ENCODE measurements at places on chromosomes 11 and 22.

- DNase-seq, result no peak
These were observed 5.1 kb upstream of the MYEOV start for GRCh38 chr11:69288883-69289242.

GRCh38 chr22:23909296-23909898, 15.2 kb downstream of the MIF start:
- DNase-seq, result no peak

DNA sequence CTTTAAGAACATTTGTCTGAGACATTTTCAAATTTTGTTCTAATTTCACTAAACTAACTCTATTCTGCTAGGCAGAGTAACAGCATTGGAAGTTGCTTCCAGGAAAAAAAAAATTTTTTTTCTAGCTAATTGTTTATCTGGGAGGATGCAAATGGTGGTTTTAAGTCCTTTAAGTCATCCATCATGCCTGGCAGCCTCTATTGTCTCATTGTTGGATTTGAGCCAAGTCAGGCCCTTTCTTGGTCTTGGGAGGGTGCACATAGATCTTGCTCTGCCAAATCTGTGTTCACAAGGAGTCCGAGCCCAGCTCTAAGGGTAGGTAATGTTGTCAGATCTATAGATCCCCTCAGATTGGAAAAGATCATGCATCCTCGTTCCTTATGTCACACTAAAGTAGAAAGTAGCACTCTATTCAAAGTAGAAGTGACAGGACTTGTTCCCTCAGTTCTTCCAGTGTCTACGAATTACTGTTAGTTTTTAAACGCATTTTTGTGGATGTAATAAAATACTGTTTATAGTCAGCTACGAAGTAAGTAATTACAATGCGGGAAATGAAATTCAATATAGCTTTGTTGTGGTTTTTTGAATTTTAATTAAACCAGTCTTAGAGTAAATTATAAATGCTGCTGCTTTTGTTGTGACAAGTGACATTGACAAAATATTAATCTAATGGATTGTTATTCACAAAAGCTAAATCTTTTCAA, 166.0 kb upstream of the RASSF10 start:
- peak; percentile 89 for DNase-seq

DNA sequence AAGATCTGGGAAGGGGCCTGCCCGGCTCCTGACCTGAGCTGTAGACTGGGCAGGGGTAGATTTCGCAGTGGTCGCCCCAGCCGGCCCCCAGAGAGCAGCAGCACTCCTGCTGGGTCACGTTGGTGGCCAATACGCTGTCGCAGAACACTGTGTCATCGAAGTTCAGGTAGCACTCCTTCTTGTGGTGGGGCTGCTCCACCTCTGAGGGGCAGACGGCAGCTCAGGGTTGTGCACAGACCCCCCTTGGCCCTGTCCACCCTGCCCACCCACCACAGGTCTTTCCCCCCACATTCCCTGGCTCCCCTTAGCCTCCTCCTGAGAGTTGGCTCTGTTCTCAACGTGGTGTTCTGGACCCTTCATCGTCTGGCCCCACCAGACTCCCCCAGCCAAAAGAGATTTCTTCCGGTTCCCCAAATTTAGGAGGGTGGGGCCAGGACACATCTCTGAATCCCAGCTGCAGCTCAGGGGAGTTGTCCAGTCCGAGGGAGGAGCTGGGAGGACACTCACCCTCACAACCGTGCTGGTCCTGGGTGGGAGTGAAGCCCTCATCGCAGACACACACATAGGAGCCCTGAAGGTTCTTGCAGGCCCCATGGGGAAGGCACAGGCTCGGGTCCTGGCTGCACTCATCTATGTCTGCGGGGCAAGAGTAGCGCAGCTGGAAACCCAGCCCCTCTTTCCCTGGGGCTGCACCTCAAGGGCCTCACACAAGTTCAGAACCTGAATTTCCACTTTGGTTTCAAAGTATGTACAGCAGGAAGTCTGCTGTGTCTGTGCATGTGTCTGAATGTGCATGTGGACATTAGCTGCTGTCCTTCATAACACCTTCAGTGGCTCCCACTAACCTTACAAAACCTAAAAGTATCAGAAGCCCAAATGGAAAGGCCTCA, 16.5 kb downstream of the SCYL1 start:
- no peak for DNase-seq

- no peak for DNase-seq
These were observed 91.2 kb downstream of the UBASH3B start for GRCh38 chr11:122746611-122747244.

GRCh38 chr11:3096909-3097530, 39.8 kb upstream of the CARS1 start:
- no peak for DNase-seq

GRCh38 chr22:48714231-48714630, 1113.4 kb downstream of the BRD1 start:
- no peak for DNase-seq

DNA sequence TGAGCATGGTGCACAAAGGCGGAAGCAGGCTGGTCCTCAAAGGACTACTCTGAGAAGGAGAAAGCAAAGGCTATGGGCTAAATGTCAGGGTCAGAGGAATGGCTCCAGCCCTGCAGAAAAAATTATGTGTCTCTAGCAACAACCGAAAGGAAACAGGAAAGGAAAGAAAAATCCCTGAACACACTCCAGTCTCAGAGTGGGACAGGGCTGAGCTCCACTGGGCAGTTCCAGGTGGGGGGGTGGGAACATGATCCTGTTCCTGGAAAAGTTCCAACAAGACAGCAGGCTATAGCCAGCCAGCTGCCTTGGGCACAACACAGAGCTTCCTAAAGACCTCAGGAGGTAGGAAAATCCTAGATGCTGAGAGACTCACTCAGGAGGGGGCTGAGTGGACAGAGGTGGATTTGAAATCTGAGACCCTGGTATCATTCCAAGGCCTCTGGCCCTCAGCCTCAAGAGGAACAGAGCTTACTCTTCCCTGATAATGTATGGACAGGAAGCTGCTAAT, 1088.2 kb downstream of the TBC1D22A start:
- DNase-seq, result peak; percentile 50

- DNase-seq, result no peak
These were observed 135.2 kb downstream of the MAML2 start for GRCh38 chr11:96207459-96208449.

DNA sequence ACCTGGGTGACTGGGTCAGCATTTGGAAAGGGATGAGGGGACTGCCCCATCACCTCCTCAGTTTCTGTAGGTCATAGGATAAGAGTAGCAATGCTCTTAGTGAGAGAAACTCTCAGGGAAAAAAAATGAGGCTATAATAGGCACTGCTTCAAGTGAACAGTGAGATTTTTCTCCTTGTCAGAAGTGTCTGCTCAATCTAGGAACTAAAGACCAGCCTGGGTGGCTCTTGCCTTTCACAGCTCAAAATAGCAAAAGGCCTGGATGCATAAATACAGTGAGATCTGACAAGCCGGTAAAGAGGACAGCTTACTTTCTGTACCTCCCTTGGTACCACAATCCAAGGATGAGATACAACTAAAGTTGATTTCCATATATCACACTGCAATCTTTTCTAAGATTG, 205.6 kb upstream of the ANO5 start:
- no peak for DNase-seq

DNA sequence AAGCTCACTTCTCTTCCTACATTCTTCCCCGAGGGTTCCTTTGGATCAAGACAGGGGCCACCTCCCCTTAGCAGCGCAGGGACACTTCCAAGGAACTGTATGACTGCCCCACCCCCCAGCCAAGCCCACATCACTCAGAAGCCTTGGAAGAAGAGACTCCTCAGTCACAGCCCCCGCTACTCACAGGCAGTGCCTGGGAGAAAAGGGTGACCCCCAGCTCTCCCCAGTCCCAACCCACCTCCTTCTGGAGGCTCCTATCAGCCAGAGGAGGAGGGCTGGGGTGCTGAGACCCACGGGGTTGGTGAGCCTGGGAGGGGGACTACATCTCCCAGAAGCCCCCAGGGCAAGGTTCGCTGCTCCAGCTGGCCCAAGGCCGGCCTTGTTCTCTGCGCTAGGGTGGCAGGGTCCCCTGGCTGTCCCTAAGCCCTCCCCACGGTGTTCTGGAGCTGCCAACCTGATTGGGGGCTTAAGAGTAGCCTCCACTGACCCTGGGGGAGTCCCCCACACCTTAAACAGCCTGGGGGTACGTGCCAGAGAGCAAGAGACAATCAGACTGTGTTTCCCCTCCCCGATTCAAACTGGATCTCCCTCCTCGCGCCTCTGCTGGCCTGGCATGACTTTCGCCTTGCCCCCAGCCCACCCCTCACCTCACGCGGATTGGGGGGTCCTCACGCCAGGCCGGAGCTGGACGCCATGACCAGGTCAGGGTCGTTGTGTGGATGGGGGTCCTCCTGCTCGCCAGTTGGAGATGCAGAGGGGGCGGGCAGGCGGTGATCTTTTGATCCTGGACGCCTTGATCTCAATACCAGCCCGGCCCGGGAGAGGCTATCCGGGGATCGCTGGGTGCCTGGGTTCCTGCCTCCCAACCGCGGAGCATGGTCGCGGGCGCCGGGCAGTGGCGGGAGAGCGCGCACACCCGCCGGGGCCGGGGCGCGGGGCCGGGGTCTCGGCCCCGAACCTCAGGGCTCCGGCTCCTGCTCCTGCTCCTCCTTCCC, 838 bp downstream of the BCL9L start:
- peak; percentile 81 for DNase-seq

- DNase-seq, result peak; percentile 76
These were observed 51.6 kb upstream of the TCF20 start for GRCh38 chr22:42321908-42322561.

GRCh38 chr11:66631883-66632282, 6.6 kb upstream of the RBM4 start:
- no peak for DNase-seq

DNA sequence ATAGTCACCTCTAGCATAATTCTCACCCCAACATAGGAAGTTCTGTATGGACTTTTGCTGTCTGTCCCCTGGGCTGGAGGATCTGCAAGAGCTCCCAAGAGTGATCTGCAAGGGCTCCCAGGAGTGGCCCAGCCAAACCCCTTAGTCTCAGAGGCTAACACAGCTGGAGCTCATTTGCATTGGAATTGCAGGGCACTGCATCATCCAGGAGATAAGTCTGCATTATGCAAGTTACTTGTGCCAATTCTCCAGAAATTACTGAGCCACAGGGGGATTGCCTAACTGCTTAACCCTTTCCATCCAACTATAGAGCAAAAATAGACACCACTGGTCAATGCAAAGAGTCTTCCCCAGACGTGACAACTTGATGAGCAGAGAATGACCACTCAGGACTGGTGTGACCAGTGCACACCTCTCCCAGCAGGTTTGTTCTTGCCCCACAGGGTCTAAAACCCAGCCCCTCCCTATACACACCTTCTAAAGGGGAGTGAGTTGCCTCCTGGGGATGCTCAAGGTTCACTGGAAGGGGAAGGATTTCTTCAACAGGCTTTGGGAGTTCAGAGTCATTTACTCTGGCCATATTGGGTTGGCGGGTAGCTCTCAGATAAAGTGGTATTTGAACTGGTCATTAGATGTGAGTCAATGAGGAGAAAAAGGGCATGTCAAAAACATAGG, 38.4 kb downstream of the POU2AF3 start:
- DNase-seq, result no peak

DNA sequence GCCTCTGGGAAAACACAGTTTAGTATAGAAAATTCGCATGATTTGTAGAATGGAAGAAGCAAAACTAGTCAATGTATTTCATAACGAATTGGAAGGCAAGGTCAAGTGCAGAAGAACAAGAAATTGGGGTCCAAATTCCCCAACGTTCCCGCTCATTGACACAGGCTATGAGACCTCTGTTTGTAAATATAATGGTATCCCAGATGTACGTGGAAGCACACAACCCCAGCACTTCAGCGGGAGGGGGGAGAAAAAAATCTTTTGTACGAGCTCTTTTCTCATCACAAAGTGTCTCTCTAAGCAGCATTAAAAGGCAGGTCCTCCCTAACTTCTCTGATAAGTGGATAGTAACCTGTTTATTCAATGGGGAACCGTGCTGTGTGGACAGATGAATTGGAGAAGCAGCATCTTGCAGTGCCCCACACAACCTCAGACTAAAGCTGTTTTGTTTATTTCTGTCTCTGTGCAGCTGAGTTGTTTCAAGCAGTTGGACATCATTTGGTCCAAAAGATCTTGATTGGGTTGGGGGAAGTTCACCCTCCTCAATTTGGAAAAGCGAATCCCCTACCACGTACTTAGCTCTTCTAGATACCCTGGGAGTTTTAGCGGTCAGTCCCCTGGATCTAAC, 1.1 kb upstream of the GAB2 start:
- DNase-seq, result no peak

DNA sequence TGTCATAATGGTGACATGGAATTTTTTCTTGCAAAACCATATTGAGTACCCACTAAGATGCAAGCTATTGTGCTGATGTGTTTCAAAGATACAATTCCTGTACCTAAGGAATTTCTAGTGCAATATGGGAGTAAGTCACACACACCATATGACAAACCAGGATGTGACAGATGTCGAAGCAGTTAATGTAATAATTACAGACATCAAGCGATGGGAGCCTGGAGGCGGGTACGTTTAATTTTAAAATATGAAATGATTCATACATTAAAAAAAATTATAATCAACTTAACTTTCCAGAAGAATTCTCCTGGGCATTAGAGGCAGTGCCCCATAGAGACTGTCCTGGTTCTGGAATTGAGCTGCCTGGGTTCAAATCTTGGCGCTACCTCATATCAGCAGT, 6.0 kb downstream of the SYCE3 start:
- no peak for DNase-seq

- DNase-seq, result peak; percentile 85
These were observed 8.4 kb upstream of the CCKBR start for GRCh38 chr11:6251120-6251733.

DNA sequence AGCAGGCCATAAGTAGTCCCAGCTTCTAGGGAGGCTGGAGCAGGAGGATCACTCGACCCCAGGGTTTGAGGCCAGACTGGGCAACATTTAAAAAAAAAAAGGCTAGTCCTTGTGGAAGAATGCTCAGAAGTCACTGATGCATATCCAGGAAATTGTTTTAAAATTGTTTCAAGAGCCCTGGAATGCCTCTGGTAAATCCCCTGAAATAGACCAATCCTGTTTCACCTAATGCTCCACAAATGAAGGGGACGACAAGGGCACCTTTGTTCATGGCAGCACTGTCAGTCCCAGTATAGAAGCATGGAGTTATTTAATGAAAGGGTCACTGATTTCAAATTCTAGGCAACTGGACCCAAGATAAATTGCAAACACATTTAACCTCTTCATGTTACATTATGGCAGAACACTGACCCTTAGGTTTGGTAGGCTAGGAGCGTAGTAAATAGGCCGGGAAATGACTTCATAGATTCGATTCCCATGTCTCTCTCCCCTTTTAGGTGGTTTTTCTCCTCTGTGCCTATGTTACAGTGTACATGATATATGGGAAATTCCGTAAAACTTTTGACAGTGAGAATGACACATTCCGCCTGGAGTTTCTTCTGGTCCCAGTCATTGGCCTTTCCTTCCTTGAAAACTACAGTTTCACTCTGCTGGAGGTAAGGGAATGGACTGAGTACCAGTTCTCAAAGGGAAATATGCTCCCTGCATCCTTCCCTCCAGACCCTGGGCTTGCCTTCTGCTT, 11.4 kb downstream of the KDELR3 start:
- no peak for DNase-seq

DNA sequence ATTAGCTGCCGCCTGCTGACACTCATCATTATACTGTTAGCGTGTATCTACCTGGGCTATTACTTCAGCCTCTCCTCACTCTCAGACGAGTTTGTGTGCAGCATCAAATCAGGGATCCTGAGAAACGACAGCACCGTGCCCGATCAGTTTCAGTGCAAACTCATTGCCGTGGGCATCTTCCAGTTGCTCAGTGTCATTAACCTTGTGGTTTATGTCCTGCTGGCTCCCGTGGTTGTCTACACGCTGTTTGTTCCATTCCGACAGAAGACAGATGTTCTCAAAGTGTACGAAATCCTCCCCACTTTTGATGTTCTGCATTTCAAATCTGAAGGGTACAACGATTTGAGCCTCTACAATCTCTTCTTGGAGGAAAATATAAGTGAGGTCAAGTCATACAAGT, 51.1 kb downstream of the PANX1 start:
- no peak for DNase-seq

- peak; percentile 55 for DNase-seq
These were observed 1.8 kb upstream of the RASD2 start for GRCh38 chr22:35538801-35539321.
